ENCODE measurements at places on chromosomes 2 and 18.

- no peak for DNase-seq
Measured at GRCh38 chr2:190119923-190120590, 57.5 kb upstream of the MSTN start.

DNA sequence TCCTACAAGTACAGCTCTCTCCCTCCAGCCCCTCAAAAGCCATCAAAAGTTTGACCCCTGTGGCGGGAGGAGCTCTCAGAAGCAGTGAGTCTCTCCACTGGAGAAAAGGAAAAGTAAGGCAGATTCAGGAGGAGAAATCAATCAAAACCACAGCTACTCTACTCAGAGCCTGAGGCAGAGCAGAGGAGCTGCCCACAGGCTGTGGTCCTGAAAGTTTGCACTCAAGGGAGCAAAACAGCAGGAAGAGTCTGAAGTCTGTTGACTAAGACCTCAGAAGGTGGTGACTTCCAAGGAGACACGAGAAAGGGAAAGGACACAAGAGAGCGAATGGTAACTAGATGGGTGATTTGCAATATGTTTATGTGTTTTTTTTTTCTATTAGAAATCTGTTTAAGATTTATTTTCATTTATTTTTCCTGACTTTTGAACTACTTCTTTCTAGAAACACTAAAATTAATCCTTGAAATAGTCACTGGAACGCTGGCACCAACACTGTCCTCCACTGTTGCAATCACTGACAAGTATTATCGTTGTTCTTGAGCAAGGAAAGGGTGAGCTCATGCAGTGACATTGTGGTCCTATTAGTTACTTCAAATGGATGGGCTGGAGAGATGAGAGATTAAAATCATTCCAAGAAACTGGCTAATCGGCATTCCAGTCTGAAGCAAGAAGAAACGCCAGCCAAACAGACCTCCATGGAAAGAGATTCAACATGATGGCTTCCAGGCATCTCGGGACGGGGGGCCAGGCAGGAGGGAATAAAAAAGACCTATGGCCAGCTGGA, 35.8 kb downstream of the PID1 start:
- DNase-seq, result no peak

GRCh38 chr2:238107525-238108422, 7.6 kb downstream of the ESPNL start:
- DNase-seq, result no peak

DNA sequence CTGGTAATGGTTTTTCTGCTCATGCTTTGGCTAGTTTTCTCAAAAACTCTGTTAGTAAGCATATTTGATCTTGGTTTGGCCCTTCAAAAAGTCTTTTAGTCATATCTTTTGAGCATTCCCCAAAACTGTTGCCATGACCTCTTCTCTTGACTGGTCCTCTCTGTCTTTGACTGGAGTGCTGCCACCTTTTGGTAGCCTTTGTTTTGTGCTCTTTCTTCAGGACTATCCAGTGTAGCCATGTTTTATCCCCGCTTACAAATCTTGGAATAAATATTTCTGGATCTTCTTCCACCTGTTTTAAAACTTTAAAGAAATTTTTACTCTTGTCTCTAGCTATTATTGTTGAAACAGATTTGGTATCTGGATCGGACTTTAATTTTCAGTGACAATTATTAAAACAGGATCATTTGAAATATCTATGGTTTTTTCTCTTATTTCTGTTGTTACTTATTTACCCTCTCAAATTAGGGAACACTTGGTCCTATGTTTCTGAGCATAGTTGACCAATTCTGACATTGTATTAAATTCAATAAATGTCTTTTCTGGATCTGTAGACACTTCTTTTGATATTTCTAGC, 965 bp upstream of the ELOA2 start:
- no peak for DNase-seq

DNA sequence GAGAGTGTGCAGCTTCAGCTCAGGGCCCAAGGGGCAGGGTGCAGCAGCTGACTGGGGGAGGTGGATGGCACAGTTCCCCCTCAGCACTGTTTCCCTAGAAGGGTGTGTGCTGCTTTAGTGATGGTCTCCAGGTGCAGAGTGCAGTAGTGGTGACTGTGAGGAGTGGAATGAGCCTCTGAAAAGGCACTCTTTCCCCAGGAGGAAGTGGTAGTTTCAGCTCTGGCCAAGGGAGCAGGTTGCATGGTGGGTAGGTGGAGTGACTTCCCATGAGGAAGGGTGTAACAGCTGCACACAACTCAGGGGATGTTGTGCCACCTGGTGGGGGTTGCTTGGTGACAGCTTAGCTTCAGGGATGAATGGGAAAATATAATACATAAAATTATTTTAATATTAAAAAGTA, 251.5 kb upstream of the NXPH2 start:
- no peak for DNase-seq

DNA sequence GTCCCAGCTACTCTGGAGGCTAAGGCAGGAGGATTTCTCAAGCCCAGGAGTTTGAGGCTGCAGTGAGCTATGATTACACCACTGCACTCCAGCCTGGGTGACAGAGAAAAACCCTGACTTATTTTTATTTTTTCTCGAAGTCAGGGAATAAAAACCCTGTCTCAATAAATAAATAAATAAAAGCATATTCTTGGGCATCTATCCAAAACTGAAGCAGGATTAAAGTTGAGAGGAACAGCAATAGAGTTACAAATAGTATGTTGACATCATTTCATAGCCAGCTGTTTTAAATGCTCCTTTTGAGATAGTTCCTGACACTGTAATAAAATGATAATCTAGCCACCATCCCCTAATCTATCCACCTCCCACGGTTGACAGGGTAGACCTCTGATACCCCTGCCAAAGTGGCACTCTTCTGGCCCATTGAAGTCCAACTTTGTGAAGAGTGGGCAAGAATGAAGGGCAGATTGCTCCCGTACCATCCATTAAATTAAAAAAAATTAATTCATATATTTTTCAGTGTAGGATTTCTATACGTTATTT, 42.3 kb upstream of the LPIN2 start:
- no peak for DNase-seq

DNA sequence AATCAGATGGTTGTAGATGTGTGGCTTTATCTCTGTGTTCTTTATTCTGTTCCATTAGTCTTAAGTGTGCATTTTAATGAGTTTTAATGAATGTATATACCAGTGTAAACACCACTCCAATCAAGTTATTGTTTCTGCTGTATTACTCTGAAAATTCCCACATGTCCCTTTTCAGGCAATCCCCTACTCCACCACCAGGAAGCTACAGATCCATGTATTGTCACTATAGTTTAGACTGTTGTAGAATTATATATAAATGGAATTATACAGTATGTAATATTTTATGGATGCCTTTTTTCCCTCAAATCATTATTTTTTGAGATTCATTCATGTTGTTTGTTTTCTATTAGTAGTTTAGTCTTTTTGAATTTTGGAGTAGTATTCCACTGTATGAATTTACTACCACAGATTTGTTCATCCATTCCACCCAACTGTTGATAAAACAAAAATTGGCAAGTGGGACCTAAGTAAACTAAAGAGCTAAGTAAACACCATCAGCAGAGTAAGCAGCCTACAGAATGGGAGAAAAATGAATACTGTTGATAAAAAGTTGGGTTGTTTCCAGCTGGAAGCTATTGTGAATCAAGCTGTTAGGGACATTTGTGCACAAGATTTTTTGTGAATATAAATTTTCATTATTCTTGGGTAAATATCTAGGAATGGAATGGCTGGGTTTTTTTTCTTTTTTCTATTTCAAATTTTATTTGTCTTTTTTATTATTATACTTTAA, 262.0 kb downstream of the CAMKMT start:
- no peak for DNase-seq

GRCh38 chr18:21853016-21853415, 112.4 kb downstream of the MIB1 start:
- DNase-seq, result no peak

- DNase-seq, result no peak
Measured at GRCh38 chr2:181780657-181781056, 100.3 kb upstream of the NEUROD1 start.

- DNase-seq, result no peak
Measured at GRCh38 chr18:55515214-55515613, 72.8 kb downstream of the TCF4 start.

GRCh38 chr2:12271589-12271984, 445.1 kb upstream of the TRIB2 start:
- no peak for DNase-seq

GRCh38 chr18:11506856-11507255, 102.5 kb upstream of the SLC35G4 start:
- DNase-seq, result no peak

DNA sequence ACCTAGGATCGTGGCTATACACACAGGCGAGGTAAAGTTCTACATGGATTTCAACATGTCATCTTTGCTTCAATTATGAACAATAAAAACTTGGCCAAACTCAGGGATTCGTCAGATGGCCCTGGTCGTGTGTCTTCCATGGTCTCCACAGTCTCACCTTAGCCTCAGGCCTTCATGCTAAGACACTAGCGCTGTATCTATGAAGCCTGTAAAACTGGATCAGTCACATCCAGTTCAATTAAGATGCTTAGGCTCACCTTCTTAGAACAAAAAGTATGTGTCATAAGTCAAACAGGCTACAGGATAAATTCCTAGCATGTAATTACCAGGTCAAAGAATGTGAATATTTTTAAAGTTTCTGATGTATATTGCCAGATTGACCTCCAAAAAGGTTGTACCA, 113.7 kb upstream of the NRP2 start:
- DNase-seq, result no peak

- DNase-seq, result no peak
Measured at GRCh38 chr2:11068079-11068741, 87.1 kb upstream of the SLC66A3 start.

DNA sequence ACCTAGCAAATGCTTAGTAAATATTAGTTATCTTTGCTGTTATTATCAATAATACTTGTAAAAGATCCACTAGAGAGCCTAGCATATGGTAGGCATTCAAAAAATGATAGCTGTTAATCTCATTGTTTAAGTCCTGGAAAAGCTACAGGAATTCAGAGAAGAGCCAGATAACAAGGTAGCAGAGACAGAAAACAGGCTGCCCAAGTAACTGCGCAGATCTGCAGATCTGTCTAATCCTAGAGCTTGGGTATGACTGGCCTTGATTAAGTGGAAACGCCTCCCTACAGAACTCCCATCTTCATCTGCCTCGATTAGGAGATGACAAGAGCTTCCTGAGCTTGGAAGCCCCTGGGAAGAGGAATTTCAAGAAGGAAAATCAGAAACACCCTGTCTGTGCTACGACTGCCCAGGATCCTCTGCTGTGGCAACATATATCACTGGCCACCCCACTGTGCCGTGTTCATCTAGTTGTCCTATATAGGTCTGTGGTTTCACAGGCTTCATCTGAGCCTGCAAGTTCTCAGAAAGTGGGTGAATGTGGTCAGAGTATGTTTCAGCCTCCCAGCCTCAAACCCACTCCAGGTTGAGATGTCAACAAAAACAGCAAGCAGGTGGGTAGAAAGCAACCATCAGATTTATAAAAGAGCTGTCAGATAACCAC, 151.5 kb upstream of the PKDCC start:
- DNase-seq, result no peak

DNA sequence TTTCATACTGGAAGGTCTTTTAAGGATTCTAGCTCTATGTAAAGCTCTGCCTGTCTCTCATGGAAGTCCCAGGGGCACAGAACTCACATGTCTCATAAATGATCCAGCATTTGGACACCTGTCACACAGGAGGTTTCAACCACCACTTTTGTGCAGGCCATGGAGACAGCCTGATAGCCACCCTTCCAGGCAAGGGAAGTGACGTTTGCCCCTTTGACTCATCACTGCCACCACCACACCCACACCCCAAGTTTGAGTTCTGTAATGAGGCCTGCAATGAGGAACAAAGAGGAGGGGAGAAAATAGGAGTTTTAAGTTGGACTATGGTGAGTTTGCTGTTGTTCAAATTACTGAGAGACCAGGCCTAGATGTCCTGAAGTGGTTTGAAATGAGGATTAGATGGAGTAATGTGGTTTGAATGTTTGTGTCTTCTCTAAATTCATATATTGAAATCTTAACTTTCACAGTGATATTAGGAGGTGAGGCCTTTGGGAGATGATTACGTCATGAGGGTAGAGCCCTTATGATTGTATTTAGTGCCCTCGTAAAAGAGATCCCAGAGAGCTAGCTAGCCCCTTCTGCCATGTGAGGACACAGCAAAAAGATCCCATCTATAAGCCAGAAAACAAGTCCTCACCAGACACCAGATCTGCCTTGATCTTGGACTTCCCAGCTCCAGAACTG, 175.3 kb upstream of the EPHA4 start:
- no peak for DNase-seq

GRCh38 chr18:45760462-45761036, 36.6 kb downstream of the SLC14A1 start:
- no peak for DNase-seq

- no peak for DNase-seq
Measured at GRCh38 chr18:13226533-13227144, 8.1 kb downstream of the LDLRAD4 start.

Data from stimulated activated CD8-positive, alpha-beta memory T cell treated with anti-CD3 and anti-CD28 coated beads, Interleukin-2, amount 100 ng/mL, for 48 hours (primary cell).